ENCODE measurements at places on chromosomes 2 and 18.

- DNase-seq, result no peak
These were observed 10.9 kb upstream of the GULP1 start for GRCh38 chr2:188280811-188281222.

DNA sequence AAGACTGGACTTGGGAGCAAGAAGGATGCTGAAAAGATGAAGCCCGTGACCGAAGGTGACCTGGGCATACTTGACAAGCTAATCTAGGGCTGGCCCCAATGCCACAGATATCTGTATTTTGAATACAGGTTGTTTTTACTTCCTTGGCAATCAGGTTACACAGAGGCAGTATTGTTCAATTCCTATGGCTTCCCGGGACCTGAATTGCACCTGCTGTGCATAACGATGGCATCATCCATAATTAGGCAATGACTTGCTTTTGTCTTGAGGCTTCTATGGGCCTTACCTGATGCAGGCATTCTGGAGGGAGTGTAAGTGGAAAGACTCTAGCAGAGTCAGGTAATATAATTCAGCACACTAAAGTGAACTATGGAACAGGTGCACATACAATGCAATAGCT lies 60.6 kb upstream of the CUL3 start:
- DNase-seq, result no peak

DNA sequence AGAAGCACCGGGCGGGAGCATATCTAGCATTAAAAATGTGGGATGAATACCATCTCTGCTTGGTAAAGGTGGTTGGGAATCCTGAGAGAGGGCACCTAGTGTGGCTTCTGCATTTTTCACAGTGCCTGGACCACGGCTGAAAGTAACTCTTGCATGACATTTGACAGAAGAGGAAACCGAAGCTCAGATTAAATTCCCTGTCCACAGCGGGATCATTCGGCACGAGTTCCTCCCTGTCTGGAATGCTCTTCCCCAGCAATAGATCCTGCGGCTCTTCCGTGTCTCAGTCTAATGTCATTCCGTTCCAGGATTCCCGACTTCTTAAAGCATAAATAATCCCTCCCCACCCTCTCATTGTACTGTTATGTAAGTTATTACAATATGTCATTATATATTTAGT lies 905 bp upstream of the RPS7 start:
- DNase-seq, result no peak

DNA sequence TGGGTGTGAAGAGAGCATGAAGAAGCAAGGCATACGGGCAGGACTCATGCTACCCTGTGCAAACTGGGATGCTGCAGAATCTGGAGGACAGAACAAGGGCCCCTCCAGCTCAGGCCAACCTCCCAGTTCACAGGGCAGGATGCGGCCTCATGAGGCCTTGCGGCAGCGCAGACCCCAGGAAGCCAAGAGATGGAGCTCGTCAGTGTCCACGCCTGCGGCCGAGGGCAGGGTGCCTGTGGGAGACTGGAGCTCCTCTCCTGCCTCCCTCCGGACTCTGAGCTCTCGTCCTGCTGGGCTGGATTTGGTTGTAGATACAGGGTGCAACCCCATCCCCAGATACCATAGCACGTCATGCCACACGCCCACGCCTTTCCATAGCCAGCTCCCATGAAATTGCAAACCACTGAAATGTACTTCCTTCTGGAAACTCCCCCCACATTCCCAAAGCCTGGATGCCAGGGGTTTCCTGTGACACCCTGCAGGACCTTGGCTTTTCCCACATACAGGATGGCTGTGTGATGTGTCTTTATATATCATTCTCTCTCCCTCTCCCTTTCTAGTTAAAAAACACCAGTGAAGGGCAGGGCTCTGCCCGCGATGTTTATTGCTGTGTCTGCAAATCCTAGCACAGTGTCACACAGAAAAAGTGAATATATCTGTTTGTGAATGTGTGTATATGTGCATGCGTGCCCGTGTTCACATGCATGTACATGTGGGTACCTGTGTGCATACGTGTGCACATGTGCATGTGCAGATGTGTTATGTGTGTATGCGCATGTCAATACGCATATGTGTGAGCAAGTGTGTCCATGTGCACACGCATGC lies 12.3 kb upstream of the SNTG2 start:
- no peak for DNase-seq

GRCh38 chr2:102594445-102595016 lies 24.8 kb upstream of the SLC9A2 start:
- DNase-seq, result no peak

- no peak for DNase-seq
These were observed 5.7 kb downstream of the NCKAP5 start for GRCh38 chr2:133562558-133562957.

- DNase-seq, result no peak
These were observed 49.5 kb downstream of the INHBB start for GRCh38 chr2:120395221-120396012.

DNA sequence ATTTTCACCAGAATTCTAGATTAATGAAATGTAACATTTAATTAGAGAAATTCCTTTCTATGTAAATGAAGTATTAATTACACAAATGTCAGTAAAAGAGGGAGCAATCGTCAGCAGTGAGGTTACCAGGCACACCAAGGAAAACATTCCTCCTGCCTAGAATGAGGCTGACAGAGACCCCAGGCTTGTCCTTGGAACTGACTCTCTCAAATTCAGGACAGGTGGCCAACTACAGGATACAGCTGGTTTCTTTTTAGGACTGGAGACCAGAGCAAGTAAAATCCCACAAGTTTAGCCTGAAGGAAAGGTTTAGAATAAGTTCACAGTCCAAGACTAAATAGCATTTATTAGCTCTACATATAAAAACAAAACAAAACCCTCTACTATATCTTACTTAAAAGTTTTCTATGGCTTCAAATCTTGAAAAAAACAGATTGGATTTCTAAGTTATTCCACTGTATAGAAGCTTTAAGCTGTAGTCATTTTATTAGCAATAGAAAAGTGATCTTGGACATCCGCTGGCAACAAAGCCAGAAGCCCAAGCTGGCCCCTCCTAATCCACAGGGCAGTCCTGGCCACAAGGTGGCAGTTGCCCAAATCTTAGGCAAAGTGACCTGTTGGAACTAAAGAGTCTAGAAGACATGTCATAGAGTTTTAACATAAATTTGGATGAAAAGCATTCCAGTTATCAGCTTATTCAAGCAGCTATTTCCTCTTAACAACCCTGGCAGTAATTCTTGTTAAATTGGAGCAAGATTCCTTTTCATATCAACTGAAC lies 81.0 kb downstream of the SP3 start:
- peak; percentile 40 for DNase-seq

DNA sequence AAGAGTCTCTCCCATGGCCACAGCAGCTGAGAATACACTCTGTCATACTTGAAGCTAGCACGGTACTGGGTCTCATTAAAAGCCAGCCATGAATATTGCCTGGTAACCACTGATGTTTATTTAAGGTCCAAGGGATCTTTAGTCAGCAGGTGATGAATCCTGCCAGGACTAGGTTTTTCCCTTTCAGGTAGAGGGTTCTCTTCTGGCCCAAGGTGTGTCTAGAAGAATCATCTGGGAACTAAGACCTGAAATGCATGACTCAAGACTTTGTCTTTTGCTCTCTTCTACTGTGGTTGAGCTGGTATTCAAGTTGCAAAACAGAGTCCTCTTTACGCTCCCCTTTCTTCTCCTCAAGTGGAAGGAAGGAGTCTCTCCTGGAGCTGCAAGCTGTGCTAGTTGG lies 400.5 kb upstream of the FSIP2 start:
- no peak for DNase-seq
